ENCODE measurements at places on chromosomes 12 and 14.

DNA sequence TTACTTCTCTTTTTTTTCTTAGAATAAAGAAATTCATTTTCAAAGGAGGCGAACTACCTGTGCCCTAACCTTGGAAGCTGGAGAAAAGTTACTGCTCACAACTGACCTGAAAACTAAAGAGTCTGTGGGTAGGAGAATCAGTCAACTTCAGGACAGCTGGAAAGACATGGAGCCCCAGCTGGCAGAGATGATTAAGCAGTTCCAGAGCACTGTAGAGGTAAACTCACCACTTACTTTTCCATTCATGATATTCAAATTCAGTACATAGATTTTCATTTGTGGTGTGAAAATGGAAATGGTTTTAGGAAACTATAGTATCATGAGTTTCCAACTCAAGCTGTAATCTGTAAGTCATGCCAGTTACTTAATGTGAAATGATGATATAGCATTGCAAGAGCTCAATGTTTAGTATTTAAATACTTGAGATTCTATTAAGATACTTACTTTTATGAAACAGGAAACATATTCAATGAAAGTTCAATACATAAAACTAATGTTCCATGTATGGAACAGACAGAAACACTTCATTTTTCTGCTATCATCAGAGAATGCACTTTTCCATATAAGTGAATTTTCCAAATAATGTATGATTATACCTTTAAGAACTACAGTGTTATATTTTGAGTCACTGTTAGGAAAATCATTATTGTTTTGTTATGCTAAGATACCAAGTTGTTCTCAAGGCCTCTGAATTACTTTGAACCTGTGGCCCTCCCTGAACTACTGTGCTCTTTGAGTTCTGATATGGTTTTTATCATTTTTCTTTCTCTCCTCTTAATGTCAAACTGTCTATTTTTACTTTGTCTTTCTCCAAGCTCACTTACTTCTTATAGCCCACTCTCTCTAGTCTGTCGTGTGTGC lies 119.0 kb downstream of the ESR2 start:
- DNase-seq, result no peak

- no peak for DNase-seq
Measured at GRCh38 chr14:104106471-104106991, 21.0 kb downstream of the ASPG start.

GRCh38 chr14:41868396-41868795 lies 261.7 kb downstream of the LRFN5 start:
- DNase-seq, result no peak

GRCh38 chr12:28537474-28537873 lies 347.2 kb downstream of the CCDC91 start:
- DNase-seq, result no peak

DNA sequence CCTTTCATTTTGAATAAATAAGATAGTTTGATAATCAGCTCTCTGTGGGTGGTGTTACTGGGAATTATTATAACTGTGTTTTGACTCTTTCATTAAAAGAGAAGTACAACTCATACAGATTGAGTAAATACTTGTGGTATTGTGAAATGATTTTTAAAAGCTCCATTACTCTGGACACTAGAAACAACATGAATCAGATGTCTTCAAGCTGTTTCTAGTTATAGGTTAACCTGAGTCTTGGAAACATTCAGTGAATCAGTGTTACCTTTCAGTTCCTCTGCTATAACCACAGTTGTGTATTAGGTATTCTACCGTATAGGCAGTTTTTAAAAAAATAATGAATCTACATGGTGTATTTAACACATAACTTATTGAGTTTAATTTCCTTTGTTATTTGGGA lies 128.4 kb upstream of the SSTR1 start:
- no peak for DNase-seq

DNA sequence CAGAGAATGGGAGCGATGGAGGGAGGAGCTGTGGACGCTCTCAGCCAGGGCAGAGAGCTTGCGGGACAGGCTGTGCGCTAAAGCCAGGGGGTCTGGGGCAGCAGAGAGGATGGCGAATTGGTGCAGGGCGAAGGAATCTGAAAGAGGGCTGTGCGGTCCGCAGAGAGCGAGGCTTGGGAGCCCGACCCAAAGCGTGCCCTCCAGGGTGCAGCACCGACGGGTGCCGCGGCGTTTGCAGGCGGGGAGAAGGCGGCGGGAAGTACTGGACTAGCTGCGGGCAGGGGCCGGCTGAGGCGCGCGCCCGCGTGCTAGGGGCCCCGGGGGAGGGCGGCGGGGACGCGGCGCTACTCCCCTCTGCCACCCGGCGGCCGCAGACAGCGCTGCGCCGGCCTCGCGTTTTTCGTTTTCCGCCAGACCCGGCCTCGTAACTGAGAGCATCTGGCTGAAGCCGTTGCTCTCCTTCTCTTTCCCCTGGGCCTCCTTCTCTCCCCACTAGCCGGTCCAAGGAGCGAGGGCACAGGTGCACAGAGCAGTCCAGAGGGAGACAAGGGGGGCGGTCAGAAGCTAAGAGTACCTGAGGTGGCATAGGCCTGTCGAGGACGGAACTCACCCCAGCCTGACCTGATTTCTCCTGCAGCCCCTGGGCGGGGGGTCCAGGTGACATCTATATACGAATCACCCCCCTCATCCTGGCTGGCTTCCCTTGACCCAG lies 24.9 kb downstream of the SLC6A12 start:
- DNase-seq, result peak; percentile 31

Data from inflammatory macrophage treated with lipopolysaccharide for 1 hour (primary cell).